Breast epithelium (tissue), 4 donors: ENCODE measurements at places on chromosomes 6 and 20.

DNA sequence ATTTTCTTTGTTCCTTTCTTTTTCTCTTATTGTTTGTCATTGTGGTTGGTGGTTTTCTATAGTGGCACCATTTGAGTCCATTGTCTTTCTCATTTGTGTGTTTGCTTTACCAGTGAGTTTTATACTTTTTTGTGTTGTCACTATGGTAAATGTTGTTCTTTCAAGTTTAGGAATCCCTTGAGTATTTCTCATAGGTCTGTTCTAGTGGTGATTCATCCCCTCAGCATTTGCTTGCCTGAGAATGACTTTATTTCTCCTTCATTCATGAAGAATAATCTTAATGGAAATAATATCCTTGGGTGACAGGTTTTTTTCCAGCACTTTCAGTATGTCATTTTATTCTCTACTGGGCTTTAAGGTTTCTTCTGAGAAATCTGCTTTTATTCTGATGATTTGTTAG lies 209.2 kb upstream of the ASCC3 start:
- no peaks in the 10 kb centered on the region for H3K27me3 ChIP-seq
- H3K27ac ChIP-seq = no peak overlapping the region
- H3K36me3 ChIP-seq = no peaks in the 10 kb centered on the region
- H3K4me3 ChIP-seq = no peak overlapping the region

DNA sequence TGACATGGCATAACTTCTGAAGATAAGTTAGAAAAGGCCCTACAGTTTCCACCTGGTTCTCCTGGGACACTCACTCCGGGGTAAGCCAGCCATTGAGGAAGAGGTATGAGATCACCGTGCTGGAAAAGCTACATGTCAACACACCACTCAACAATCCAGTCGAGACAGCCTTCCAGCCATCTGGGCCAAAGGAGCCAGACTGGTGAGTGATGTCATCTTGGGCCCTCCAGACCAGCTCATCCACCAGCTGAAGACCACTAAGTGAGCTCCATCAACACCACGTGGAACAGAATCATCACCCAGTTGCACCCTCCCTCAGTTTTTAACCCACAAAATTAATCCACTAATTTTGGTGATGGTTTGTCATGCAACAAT lies 32.3 kb upstream of the RSPO4 start:
- no peak overlapping the region for H3K27ac ChIP-seq
- DNase-seq = no peak
- H3K4me3 ChIP-seq = no peak overlapping the region
- no peaks in the 10 kb centered on the region for H3K4me1 ChIP-seq
- no peaks in the 10 kb centered on the region for H3K36me3 ChIP-seq

- H3K27ac ChIP-seq = no peak overlapping the region
- H3K4me1 ChIP-seq = no peaks in the 10 kb centered on the region
- H3K36me3 ChIP-seq = no peaks in the 10 kb centered on the region
- no peaks in the 10 kb centered on the region for H3K27me3 ChIP-seq
- H3K4me3 ChIP-seq = no peak overlapping the region
Measured at GRCh38 chr6:159842035-159842434, 42.0 kb downstream of the PNLDC1 start.

DNA sequence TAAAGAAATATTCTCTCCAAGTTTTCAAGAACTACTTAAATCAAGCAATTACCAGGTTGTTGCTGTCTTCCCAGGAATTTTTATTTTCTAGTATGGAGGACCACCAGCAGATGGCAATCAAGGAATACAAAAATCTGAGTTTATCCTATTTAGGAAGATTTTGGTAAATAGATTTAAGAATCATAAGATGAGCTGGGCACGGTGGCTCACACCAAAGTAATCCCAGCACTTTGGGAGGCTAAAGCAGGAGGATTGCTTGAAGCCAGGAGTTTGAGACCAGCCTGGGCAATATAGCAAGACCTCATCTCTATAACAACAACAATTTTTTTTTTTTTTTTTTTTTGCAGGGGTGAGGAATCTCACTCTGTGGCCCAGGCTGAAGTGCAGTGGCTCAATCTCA lies 19.3 kb upstream of the SEC63 start:
- no peaks in the 10 kb centered on the region for H3K27me3 ChIP-seq
- no peak overlapping the region for H3K4me3 ChIP-seq
- DNase-seq = no peak
- no peaks in the 10 kb centered on the region for H3K36me3 ChIP-seq

DNA sequence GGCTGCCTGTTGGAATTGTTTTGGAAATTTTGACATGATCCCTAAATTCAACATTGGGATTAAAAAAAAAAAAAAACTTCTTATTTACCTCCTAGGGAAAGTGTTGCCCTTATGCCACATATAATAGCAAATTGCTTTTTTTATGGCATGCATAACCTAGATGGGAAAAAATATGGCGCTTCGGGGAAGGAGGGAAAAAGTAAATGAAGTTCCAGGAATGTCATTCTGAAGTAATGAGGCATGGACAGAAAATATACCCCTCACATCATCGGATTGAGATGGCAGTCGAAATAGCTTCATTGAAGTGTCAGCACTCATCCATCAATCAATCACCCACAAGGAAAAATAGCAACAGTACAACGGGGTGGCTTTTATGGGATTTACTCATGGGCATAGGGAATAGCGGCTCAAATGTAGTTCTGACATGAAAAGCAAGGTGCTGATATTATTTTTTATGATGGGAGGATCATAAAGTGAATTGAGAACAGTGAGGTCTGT lies 104.8 kb downstream of the ZNF217 start:
- H3K36me3 ChIP-seq = no peaks in the 10 kb centered on the region
- no peak for DNase-seq
- H3K27ac ChIP-seq = no peak overlapping the region
- no peaks in the 10 kb centered on the region for H3K27me3 ChIP-seq
- no peaks in the 10 kb centered on the region for H3K4me1 ChIP-seq
- no peak overlapping the region for H3K4me3 ChIP-seq
